Muscle of leg (tissue), 16 donors: ENCODE measurements at places on chromosomes 1 and 21. TPM values are rescaled to one million over a fixed set of nuclear protein-coding genes. Genes with fewer than 3 reads are reported as not detected.
A peak's percentile ranks its signal among the peaks of the same experiment; 100 is the strongest.

MYBPH gene
- 109 TPM for total RNA-seq

GRCh38 chr1:196608390-196609369, at the start of gene KCNT2:
Gene KCNT2 (minus strand): TSS chr1:196608440. CDS start chr1:196608309, 131 bp downstream.
- peak; percentile 93 for DNase-seq

DNA sequence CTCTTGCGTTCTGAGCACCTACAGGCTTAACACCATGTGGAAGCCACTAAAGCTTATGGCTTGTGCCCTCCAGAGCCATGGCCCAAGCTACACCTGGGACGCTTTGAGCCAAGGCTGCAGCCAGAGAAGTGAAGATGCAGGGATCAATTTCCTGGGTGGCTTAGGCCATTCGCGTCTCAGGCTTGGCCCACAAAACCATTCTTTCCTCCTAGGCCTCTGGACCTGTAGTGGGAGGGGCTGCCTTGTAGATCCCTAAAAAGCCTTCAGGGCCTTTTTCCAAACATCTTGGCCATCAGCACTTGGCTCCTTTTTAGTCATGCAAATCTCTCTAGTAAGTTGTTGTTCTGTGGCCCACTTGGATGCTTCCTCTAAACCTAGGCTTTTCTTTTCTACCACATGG, 401.7 kb upstream of the RUNX1 start:
- DNase-seq = no peak

- no peak for DNase-seq
These were observed 72.7 kb downstream of the TRABD2B start for GRCh38 chr1:47924270-47925048.

GRCh38 chr1:30589083-30589482, 134.3 kb downstream of the MATN1 start:
- DNase-seq = no peak

DNA sequence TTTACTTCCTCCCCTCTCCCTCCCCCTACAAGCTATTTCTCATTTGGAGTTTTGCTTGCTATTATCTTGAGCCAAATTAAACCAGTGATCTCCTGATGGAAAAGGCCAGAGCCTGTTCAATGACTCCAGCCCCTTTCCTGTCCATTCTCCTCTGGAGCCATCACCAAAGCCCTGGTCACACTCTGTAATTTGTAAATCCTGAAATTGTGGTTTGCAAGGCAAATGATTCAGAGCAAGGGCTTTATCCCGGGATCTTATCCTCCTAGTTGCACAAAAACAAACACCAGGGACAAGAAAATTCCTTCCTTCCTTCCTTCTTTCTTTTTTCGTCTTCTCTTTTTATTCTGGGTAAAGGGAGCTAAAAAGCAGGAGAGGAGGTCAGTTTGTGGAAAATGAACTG, 366.1 kb upstream of the ST6GALNAC5 start:
- no peak for DNase-seq

SPAG17 gene
- 1.2 TPM for total RNA-seq

AQP10 gene
- total RNA-seq = 0.04 TPM

- peak; percentile 56 for DNase-seq
These were observed 33.9 kb downstream of the ETS2 start for GRCh38 chr21:38839328-38840286.

- DNase-seq = no peak
These were observed 106.4 kb downstream of the HMGB4 start for GRCh38 chr1:33970148-33970825.

DNA sequence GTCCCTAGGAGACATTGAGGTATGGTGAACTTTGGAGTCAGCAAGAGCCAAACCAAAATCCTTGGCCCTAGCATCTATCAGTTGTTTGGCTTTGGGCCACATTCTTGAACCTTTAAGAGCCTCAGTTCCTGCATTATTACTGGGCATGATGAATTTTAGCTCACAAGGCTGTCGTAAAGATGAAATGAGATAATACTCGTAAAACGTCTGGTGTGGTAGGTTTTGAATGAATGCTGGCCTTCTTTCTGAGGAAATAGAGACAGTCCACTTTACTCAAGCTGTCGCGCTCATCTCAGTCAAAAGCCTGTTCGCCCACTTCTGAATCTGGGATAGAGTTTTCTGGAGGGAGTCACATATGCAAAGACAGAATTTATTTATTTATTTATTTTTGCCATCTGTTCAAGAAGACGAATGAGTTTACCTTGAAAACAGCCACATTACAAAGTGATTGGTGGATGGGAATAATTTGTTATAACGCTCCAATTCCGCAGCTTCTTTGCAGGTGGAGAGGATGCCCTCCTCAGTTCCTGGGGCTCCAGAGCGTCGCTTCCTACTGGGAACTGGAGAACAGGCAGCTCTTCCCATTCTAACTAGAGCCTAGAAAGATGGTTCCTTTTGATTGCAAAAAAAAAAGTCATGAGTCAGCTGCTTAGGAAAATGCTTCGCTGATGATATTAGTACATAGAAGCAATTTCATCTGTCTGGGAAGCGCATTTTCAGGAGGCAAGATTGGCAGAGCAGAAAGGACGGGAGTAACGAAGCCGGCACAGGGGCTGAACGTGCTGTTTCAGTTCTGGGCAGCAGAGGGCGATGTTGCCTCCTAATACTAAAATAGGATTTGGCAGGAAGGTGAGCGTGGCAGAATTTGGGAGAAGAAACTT, 49.9 kb upstream of the CYP2J2 start:
- DNase-seq = peak; percentile 82

GRCh38 chr1:173063171-173063570, 12.4 kb upstream of the TNFSF18 start:
- DNase-seq = no peak

ACTL8 gene
- total RNA-seq = not detected

- DNase-seq = peak; percentile 49
These were observed 280.7 kb downstream of the LMX1A start for GRCh38 chr1:165075725-165076370.

RPTN gene
- not detected for total RNA-seq

GRCh38 chr1:157231846-157232525, 93.8 kb upstream of the ETV3 start:
- DNase-seq = no peak

TNFRSF14 gene
- total RNA-seq = 11.2 TPM

EPHA2 gene
- 3.3 TPM for total RNA-seq

DNA sequence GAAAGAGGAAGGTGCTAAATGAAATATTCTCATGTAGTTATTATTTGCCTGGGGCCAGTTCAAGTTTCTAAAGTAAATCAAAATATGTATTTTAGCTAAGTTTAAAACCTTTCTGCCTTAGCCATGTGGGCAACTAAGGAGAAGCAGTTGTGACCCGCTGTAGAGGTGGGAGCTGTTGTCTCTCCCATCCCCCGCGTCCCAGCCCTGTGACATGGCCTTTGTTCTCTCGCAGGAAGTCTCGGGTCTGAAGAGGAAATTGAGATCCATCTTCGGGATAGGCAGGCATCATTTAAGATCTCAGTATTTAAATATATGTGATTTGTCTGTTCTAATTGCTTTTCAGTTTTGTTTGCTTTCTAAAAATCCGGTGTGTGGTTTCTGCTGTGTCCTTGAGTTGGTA, 121.5 kb downstream of the CAMTA1 start:
- no peak for DNase-seq

CDC14A gene
- 6.6 TPM for total RNA-seq

SPATA45 gene
- 0.44 TPM for total RNA-seq

DNA sequence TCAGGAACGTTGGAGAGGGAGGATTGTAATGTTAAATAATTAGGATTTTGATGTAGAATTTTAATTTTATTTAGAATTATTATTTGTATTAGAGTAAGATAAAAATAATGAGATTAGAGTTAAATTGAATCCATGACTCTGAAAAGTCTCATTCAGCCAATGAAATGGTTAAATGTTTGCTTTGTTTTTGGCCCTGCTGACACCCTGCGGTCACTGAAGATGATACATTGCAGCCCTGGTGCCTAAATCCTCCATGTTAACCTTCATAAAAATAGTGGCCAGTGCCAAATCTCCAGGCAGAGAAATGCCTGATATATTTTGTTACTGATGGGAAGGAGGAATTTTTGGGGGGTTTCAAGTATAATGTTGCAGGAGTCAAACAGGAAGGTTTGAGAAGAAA, 27.3 kb upstream of the RLF start:
- DNase-seq = peak; percentile 7

GRCh38 chr21:32198384-32198783, 80.5 kb downstream of the MIS18A start:
- no peak for DNase-seq

DNA sequence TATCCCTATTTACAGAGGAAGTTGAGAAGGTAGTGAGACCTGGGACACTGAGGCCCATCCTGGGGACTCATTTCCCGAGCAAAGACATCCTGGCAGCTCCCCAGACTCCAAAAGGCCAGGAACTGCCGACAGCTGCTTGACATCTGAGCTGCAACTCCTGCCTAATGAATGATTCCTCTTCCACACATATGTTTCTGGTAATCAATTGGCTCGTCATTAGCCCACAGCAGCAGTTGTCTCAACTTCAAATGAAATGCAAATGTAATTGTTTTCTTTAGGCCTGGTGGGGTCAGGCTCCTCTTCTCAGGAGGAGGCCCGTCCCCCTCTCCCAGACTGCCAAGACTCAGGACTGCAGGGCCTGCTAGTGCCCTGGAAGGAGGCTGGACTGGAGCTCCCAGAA, 61.8 kb upstream of the DISP3 start:
- DNase-seq = peak; percentile 72

DNA sequence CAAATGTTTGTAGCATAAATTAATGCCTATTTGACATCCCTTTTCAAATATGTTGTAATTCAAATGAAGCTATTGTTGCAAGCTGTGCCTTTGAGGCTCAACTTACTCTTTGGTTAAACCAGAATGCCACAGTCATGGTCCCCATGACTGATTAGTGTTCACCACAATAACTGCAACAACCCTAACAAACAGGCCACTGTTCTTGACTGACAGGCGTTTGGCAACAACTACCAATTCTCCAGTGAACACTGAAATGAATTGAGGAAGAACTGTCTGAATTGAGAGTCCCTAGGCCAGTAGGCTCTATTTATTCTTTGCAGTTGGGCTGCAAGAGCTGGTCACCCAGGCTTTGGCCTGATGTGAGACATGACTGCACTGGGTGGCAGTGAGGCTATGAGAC, 6.6 kb upstream of the TMEM167B start:
- DNase-seq = peak; percentile 15

- no peak for DNase-seq
These were observed 13.2 kb downstream of the KLHDC8A start for GRCh38 chr1:205343431-205344065.

DNA sequence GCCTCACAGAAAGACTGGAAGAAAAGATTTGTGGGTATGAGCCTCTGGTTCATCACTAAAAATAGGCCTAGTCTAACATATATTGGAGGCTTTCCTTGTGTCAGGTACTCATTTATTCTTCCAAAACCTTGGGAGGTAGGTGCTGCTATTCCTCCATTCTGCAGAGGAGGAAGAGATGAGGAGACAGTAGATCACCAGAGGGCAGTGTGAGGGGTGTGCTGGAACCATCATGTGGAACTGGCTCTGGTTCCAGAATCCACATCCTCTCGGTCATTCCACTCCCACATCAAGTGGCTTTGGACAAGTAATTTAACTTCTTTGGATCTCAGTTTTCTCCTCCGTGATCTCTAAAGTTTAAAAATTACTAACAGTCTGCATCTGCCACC, 7.4 kb upstream of the INKA2 start:
- DNase-seq = no peak

CFHR5 gene
- total RNA-seq = under 0.01 TPM

- DNase-seq = peak; percentile 48
These were observed 67.5 kb upstream of the RNPC3 start for GRCh38 chr1:103457886-103458455.

DNA sequence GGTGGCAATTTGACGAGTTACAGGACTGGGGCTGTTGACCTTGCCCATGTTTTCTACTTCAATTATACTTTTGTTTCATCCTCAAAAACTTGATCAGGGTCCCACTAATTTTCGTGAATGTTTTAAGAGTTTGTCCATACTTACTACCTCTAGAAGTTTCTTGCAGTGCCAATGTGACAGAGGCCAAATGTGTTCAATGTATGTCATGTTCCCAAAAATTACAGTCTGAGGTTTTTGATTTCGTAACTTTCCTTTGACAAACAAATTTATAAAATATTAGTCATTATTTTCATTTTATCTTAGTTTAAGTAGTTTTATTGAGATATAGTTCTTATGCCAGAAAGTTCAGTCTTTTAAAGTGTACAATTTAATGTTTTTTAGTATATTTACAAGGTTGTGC, 15.3 kb downstream of the VPS13D start:
- DNase-seq = no peak

DNA sequence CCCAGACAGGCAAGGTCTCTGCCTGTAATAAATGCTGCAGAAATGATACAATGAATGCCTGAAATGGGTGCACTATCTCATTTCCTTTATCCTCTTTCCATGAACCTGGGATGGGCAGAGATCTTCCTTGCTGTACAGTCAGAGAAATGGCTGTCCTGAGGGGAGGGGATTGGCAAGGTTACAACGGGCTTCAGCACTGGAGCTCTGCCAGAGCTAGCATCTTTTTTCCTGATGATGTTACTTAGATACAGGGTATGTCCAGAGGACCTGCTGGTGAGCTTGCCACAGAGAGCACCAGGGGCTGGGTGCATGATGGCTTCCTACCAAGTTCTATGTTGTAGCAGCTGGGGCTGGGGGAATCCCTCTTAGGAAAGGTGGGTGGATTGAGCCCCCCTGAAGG, 115.1 kb downstream of the PLXNA2 start:
- no peak for DNase-seq

- no peak for DNase-seq
These were observed 101.4 kb upstream of the L1TD1 start for GRCh38 chr1:62093261-62093660.

DNA sequence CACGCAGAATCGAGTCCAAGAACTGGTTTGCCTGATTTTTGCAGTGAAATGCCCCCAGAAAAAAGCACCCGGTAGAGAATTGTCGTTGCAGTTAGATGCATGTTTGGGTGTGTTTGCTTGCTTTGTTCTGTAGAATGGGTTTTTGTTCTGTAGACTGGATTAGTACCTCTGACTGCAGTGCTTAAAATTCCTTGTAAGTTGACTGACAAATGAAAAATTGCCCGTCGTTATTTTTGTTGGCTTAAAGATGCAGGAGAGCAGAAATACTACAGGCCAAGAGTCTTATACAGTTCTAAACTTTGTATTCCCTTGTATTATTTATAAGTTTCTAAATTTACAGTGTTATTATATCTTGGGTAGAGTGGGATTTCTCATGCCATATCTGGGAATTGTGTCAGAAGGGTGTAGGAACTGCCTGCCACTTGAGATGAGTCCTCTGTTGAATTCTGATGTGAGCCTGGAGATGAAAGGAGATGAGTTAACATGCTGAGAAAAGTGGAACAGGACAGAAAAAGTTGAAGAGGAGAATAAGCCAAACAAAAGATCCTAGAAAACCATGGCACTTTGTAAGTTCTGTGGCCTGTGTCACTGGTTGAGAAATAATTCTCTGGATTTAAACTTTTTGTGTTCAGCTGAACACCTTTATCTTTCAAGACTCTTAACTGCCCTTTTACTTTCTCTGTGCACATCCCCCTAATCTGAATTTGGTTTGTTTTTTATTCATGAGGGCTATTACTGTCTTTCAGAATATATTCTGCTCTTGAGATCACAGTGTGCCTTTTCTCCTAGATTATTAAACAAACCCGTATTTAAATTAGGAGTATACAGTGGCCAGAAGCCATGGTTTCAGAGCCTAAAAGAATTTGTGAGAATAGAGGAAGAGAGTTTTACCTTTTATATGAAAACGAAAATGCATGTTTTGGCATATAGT, 1.4 kb downstream of the DESI2 start:
- DNase-seq = peak; percentile 21

C1orf116 gene
- total RNA-seq = under 0.01 TPM
